ENCODE measurements at places on chromosomes 16 and 17. TPM values are rescaled to one million over a fixed set of nuclear protein-coding genes. Genes with fewer than 3 reads are reported as not detected.

SNX11 gene
- total RNA-seq = 17.1 TPM

FSCN2 gene
- total RNA-seq = 2.2 TPM

FOXN1 gene
- not detected for total RNA-seq

PPY gene
- total RNA-seq = not detected

MYL4 gene
- 48.9 TPM for total RNA-seq

PIK3R6 gene
- total RNA-seq = 0.48 TPM

SLC2A4 gene
- total RNA-seq = 7.7 TPM

HCRT gene
- total RNA-seq = not detected

GRCh38 chr17:37344519-37344918 lies 31.3 kb upstream of the C17orf78 start:
- no peak for DNase-seq

DNA sequence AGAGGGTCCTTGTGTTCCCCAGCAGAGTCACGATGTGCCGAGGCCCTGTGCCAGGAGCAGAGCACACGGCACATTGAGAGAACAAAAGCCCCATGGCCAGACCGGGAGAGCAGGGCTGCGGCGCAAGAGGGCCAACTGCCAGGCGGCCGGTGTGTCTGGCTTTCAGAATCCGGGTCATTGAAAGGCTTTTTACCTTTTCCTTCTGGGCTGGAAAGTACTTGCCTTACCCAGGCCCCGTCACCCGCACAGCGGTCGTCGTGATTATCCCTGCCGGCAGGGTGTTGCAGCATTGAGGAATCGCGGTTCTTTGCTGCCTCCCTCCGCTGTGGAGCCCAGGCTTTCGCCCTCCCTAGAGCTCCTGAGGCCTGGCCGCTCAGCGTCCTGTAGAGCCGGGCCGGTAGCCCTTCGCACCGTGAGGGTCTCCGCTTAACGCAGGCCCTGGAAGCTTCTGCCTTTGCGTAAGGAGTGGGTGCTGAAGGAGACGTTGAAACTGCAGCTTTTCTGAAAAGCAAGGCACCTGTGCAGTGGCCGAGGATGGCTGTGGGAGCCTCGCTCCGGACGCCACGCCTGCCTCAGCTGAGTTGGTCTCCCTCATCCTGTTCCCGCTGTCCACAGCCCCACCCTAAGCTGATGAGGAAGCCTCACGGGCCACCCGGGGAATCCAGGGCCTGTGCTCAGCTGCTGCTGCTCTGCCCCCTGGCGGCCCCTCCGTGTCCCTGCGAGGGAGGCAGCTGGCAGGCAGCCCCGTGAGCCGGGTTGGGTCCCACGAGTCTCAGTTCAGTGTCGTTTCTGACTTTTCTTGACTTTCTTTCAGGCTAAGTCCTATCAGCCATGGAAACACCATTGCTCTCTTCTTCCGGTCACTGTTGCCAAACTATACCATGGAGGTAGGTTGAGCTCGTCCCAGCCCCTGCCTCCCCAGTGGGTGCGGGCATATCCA lies 8.6 kb upstream of the MC1R start:
- peak; percentile 53 for DNase-seq

DNA sequence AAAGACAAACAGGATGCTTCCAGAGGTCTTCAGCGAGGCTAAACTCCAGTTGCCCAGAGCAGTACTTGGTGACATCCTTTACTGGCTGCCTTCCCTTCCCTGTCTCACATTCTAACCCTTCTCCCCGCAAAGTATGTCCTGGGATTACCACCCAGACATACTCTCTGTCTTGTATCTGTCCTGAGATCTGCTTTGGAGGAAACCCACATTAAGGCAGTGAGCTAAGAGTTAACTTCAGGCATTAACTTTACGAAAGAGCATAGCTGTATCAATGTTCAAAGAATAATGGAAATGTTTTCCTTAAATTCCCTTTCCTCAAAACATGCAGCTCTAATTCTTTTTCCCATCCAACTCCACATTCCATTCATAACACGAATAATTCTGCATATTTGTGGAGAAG lies 385.2 kb downstream of the NPIPA8 start:
- DNase-seq = peak; percentile 52

DNA sequence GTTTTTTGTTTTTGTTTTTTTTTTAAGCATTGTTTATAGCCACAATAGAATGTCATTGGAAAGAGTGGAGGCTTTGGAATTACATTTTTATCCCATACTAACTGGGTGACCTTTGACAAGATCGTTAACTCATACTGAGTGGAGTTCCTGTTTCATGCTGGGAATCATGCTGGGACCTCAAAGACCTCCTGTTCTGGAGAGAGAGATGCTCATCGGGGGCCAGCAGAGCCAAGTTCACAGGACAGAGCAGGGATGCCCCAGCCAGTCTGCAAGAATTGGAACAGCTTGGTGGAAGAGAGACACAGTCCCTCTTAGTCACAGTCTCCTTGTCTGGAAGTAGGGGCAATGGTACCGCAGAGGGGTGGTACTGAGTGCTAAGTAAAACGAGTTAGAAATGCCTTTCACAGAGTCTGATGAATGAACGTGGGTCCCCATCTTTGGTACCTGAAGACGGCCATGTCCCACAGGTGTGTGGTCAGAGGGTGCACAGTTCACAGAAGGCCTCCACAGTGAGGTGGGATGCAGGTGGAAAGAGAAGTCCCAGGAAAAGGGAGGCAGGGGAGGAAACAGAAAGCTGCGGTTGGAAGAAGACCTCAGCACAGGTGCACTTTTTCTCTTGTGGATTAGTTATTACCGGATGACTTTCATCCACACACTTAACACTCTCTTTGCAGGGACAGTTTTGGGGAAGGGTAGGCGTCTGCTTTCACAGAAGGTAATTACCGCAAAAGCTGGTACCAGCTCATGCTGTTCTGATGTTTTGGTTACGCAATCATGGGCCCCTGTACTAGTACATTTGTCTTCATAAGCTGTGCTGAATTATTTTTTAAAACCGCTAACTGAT lies 147.8 kb downstream of the PRKCA start:
- no peak for DNase-seq

GRCh38 chr17:11935734-11936406 lies 61.4 kb downstream of the ZNF18 start:
- DNase-seq = peak; percentile 72

DNA sequence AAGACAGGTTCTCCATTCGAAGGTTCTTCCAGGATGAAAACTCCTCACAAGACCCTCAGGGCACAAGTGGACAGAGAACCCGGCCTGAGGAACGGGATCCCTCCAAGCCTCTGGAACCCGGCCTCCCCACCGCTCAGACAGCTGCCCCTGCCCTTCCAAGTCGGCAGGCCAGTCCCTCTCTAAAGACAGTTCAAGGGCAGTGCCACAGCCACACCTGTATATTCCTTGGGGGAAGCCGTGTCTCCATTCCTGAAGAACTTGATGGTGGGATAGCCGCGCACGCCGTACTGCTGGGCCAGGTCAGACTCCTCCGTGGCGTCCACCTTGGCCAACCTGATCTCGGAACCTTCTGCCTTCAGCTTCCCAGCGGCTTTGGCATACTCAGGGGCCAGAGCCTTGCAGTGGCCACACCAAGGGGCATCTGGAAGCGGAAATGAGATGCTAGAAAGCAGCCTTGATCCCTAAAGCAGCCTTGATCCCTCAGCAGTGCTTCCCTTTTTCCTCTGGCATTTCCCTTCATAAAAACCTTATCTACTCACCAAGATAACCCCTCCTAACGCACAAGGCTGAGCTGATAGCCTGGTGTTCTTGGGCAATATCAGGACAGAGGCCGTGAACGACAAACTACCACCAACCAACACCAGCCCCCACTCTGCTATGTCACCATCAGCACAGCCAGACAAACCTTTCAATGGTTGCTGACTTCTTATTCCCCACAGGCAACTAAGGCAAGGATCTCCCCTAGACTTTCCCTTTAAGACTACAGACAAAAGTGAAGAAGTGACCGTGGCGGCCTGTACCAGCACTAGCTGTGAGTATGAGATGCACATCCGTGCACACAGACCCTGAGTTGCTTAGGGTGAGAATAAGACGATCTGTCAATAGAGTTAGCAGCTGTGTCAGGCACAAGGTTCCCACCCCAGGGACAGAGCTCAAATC lies 1.1 kb downstream of the P4HB start:
- peak; percentile 49 for DNase-seq

DNA sequence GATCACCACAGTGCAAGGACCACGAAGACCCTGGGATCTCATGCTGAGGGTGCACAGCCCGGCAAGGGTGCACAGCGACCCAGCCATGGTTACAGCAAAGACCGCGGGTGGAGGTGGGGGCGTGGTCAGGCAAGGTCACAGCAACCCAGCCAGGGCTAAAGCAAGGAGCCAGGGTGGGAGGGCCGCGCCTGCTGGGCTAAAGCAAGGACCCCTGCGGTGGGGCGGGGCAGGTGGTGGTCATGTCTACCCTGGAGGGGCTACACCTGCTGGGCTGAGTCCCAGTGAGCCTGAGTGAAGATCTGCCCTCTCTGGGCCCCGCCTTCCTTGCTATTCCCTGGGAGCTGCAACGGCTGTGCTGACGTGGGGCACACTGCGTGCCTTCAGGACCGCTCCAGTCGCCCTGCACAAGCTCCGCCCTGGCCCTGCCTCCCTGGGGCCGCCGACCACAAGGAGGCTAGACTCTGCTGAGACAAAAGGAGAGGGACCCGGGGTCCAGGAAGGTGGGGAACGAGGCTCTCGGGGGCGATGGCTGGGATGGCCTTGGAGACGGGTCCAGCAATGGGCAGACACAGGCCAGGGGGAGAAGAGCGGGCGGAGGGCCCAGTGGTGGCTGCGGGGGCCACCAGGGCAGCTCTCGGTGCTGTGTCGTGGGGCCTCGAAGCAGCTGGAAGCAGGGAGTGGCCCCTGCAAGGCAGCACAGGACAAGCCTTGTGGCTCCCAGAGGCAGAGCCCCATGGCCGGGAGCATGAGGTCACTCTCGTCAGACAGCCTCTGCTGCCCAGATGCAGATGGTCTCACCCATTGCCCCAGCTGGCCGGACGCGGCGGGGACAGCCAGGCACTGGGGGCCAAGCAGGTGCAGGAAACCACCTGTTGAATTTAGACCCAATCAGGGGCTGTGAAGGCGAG lies 52.8 kb downstream of the CBFA2T3 start:
- DNase-seq = no peak

DNA sequence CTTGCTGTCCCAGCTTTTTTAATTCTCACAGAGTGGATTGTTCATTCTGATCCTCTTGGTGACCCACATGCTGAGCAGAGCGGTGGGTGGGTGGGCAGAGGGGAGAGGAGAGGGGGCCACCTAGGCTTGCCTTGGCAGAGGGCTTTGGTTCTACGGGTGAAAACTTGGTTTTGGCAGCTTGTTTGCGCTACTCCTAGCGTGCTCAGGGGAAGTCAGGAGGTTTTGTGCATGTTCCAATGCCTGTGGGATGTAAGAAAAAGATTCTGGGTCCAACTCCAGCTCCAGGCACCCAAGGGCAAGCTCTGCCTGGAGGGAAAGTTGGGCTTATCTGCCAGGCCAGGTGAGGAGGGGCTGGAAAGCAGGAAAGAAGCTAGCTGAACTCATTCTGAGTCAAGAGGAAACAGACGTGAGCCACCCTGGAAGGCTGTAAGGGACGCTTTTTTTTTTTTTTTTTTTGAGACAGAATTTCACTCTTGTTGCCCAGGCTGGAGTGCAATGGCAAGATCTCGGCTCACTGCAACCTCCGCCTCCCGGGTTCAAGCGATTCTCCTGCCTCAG lies 169.1 kb downstream of the WSCD1 start:
- no peak for DNase-seq

DNA sequence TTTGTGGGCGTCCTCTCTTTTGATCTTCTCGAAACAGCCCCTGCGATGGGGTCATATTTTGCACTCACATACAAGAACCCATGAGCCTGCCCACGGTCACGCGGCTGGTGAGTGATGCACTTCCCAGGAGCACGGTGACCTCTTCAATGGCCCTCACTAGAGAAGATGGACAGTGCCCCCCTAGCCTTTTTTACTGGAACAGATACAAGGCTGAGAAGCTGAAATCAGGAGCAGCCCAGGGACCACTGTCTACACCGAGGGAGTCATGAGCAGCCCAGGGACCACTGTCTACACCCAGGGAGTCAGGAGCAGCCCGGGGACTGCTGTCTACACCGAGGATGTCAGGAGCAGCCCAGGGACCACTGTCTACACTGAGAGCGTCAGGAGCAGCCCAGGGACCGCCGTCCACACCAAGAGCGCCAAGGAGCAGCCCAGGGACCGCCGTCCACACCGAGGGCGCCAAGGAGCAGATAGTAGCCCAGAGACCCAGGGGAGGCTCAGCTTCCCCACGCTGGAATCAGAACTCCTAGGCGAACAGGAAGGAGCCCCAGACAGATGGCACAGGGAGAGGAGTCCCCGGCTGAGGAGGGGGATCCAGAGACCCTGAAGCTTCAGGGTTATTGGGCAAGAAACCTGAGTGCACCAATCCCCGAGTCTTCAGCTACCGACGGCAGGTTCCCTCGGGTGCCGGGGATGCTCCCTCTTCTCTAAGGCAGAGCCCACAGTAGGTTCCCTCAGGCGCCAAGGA lies 23.7 kb downstream of the ACSF3 start:
- no peak for DNase-seq

DNA sequence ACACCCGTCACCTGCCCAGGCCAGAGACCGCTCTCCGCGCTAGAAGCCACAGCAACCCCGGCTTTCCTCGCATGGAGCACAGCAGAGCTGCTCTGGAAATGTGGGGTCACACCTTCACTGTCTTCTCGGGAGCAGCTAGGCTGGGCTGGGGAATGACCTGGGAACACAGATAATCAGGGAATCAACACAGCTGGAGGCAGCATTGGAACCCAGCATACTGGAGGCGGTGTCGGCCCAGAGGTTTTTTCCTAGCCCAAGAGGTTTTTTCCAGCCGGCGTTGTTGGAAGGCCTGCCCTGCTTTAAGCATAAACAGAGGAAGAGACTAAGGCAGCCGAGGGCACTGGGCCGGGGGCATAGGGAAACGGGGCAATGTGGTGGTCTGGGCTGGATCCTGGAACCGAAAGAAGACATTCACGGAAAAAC lies 791 bp upstream of the PLD6 start:
- no peak for DNase-seq

DNA sequence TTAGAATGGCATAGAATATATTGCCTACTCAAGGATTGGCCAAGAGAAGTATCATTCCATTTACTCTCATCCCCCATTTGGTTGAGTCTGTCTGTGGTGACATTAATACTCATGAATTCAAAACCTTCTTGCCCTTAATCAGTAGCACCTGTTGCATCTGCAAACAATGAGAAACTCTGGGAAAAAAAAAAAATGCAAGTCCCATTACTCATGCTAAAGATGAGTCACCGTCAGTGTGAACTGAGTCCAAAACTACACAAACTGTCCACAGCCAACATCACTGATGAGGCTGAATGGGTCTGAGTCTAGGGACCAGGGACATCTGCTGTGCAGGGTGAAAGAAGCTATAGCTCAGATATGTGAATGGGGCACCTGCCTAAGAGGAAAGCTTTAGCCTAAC lies 96.9 kb upstream of the ADAMTS18 start:
- no peak for DNase-seq

GRCh38 chr16:67016681-67017420 lies 12.1 kb upstream of the CBFB start:
- DNase-seq = no peak

DNA sequence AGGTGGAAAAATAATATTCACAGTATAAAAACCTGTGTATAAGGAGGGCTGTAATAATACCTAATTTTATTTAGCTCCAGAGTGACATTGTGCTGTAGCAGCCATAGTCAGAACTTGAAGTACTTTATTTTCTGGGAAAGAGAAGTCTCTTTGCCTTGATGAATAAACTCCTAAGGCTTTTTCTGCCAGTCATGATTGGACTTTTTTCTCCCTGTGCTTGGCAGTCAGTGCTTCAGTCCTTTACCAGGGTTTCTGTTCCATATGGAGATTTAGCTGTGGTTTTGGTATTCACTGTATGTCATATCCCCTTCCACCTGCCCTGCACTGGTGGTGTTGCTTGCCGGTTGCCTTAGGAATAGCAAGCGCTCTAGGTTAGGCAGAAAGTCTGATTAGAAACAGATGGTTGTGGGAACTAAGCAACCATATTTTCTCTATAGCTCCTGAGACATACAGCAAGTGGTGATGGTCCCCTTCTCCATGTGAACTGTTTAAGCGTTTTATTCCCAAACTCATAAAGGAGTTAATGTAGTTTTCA lies 24.7 kb downstream of the DDX42 start:
- DNase-seq = no peak
